Cardiac muscle cell (in vitro differentiated cells and primary cell): ENCODE measurements at places on chromosomes 16 and 17. TPM values are rescaled to one million over a fixed set of nuclear protein-coding genes. Genes with fewer than 3 reads are reported as not detected.

The CCL16 gene
- polyA plus RNA-seq, result not detected in 2 replicates

The CDRT15 gene
- polyA plus RNA-seq, result 0.42 TPM in 1 of 2 replicates, not detected in the other

The CD300LB gene
- not detected in 2 replicates for polyA plus RNA-seq

The OR3A3 gene
- not detected in 2 replicates for polyA plus RNA-seq

The ASGR1 gene
- 19.2 and 21.7 TPM in 2 replicates for polyA plus RNA-seq

The ZFP3 gene
- polyA plus RNA-seq, result 1.5 and 2.4 TPM in 2 replicates

The MXRA7 gene
- polyA plus RNA-seq, result 164 and 178 TPM in 2 replicates

The SLC25A19 gene
- polyA plus RNA-seq, result 12.2 and 17.7 TPM in 2 replicates

The HBZ gene
- polyA plus RNA-seq, result not detected in 2 replicates

The ALOX15B gene
- polyA plus RNA-seq, result 0.12 TPM in 1 of 2 replicates, not detected in the other

The CETP gene
- polyA plus RNA-seq, result 0.49 TPM in 1 of 2 replicates, not detected in the other

The TBC1D3K gene
- polyA plus RNA-seq, result not detected in 2 replicates

The KRT31 gene
- not detected in 2 replicates for polyA plus RNA-seq

The SLFN12L gene
- not detected in 2 replicates for polyA plus RNA-seq

The HOXB2 gene
- polyA plus RNA-seq, result 107 and 116 TPM in 2 replicates

The MAPT gene
- 1.5 and 1.9 TPM in 2 replicates for polyA plus RNA-seq

The SULT1A2 gene
- 0.83 and 5.4 TPM in 2 replicates for polyA plus RNA-seq

The ELAC2 gene
- polyA plus RNA-seq, result 90.4 and 105 TPM in 2 replicates

The RPUSD1 gene
- polyA plus RNA-seq, result 27.0 and 34.3 TPM in 2 replicates

The HERPUD1 gene
- polyA plus RNA-seq, result 78.9 and 116 TPM in 2 replicates

The PIRT gene
- polyA plus RNA-seq, result not detected in 2 replicates

The HIC1 gene
- polyA plus RNA-seq, result 0.88 and 2.7 TPM in 2 replicates

The SMIM22 gene
- polyA plus RNA-seq, result 0.41 and 5.3 TPM in 2 replicates

The SPATA2L gene
- 12.3 and 17.1 TPM in 2 replicates for polyA plus RNA-seq

The CLEC18B gene
- 1.2 TPM in 1 of 2 replicates, not detected in the other for polyA plus RNA-seq

The RNF222 gene
- polyA plus RNA-seq, result 0.17 and 0.37 TPM in 2 replicates

The KRTAP3-2 gene
- not detected in 2 replicates for polyA plus RNA-seq

The CHST4 gene
- polyA plus RNA-seq, result not detected in 2 replicates

The KRTAP2-3 gene
- not detected in 2 replicates for polyA plus RNA-seq

The SLC16A11 gene
- polyA plus RNA-seq, result 3.8 and 6.4 TPM in 2 replicates

The RUNDC3A gene
- polyA plus RNA-seq, result 0.99 and 1.9 TPM in 2 replicates

The CDH16 gene
- polyA plus RNA-seq, result not detected in 2 replicates

The ATMIN gene
- polyA plus RNA-seq, result 36.5 and 43.3 TPM in 2 replicates

The PRSS8 gene
- polyA plus RNA-seq, result 19.5 and 22.5 TPM in 2 replicates

The SPN gene
- 0.85 and 1.1 TPM in 2 replicates for polyA plus RNA-seq

The NPIPB9 gene
- 1.8 and 2.1 TPM in 2 replicates for polyA plus RNA-seq

The KRTAP2-1 gene
- not detected in 2 replicates for polyA plus RNA-seq

The CSNK2A2 gene
- 26.7 and 35.9 TPM in 2 replicates for polyA plus RNA-seq

The HSD11B2 gene
- 0.26 and 0.84 TPM in 2 replicates for polyA plus RNA-seq

The GSDMA gene
- not detected in 2 replicates for polyA plus RNA-seq

The PPY gene
- not detected in 2 replicates for polyA plus RNA-seq
